PC-9 (cell line): ENCODE measurements at places on chromosomes 12 and 14.

DNA sequence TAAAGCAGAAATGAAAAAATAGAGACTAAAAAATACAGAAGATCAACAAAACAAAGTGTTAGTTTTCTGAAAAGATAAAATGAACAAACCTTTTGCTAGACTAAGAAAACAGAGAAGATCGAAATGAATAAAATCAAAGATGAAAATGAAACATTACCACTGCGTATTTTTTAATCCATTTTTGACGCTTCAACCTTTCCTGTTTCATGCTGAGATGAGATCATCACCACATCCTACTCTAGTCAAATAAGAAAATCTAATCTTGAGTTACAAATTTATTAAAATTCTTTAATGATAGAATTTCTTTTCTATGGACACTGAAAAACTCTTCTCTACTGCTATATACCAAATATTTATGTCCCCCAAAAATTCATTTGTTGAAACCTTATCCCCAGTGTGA is 30.7 kb downstream of the MAGOHB start:
- DNase-seq = no peak

DNA sequence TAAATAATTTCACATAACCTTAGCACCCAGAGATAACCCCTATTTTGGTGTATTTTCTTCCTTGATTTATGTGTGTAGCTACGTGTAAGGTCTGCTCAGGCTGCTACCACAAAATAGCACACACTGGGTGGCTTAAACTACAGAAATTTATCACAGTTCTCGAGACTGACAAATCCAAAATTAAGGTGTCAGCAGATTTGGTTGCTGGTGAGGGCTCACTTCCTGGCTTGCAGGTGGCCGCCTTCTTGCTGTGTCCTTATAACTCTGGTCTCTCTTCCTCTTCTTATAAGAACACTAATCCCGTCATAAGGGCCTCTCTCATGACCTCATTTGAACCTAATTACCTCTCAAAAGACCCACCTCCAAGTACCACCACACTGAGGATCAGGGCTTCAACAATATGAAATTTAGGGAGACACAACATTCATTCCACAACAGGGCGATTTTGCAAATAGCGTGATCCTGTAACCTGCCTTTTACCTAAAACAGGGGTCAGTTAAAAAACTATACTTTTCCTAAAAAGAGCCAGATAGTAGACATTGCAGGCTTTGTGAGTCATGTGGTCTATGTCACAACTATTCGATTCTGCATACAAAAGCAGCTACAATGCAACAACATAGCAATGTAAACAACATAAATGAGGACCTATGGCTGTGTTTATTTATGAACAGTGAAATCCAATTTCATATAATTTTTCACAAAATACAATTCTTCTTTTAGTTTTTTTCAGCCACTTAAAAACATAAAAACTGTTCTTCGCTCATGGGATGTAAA is 371.7 kb downstream of the DPF3 start:
- DNase-seq = no peak

DNA sequence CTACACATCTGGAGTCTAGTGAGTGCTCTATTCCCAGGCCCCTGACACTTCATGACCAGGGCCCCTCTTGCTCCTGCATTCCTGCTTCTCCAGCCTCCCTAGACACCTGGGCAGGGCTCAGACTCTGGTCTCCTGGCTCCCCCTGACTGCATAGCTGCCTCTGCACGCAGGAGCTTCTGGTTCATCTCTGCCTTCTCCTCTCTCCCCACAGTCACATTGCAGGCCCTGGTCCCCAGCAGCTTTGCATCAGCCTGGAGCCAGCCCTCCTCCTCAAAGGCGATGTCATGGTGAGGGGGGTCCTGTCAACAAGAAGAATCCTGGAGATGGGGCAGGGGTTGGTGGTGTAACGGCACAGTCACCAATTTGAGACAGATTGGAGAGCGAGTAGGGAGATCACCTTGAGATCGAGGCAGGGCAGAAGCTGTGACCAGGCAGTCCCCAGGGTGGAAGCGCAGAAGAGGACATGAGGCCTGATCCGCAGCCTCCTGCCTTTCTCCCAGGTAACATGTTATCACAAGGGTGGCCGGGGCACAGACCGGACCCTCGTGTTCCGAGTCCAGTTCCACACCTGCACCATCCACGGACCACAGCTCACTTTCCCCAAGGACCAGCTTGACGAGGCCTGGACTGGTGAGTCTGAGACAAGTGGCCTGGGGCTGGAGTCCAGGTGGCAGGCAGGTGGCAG is 8.1 kb downstream of the TNS2 start:
- no peak for DNase-seq

GRCh38 chr14:52078095-52078531 is 9.3 kb upstream of the NID2 start:
- peak; percentile 52 for DNase-seq

DNA sequence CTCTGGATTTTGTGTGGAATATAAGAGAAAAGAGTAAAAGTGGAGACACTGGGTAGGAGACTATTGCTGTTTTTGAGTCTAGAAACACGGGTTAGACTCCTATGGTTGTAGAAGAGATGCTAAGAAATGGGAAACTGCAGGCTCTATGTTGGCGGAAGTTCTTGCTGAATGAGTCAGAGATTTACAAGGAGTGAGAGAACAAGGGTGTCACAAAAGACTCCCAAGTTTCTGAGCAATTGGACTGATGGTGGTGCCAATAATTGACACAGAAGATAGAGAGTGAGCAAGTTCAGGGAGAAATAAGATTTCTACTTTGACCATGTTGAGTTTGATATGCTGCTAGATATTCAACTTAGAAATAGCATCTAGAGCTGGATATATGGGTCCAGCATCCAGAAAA is 2.6 kb upstream of the PRKD1 start:
- peak; percentile 39 for DNase-seq
